Lower leg skin (tissue), 4 donors: ENCODE measurements at places on chromosomes 12 and 14.
A peak's percentile ranks its signal among the peaks of the same experiment; 100 is the strongest.

GRCh38 chr12:112164011-112164660 lies 38.8 kb downstream of the TRAFD1 start:
- no peak for DNase-seq

DNA sequence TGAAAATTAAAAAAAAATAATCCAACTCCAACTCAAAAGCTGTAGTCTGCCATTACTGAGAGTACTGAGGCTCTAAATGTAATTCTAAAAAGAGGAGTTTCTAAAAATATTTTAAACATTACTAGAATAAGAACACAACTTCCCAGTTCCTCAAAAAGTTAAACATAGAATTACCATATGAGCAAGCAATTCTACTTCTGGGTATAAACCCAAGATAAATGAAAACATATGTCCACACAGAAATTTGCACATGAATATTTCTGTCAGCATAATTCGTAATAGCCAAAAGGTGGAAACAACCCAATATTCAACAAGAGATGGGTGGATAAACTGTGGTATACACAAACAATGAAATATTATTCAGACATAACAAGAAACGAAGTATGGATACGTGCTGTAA lies 15.0 kb upstream of the NR2C1 start:
- DNase-seq = no peak

DNA sequence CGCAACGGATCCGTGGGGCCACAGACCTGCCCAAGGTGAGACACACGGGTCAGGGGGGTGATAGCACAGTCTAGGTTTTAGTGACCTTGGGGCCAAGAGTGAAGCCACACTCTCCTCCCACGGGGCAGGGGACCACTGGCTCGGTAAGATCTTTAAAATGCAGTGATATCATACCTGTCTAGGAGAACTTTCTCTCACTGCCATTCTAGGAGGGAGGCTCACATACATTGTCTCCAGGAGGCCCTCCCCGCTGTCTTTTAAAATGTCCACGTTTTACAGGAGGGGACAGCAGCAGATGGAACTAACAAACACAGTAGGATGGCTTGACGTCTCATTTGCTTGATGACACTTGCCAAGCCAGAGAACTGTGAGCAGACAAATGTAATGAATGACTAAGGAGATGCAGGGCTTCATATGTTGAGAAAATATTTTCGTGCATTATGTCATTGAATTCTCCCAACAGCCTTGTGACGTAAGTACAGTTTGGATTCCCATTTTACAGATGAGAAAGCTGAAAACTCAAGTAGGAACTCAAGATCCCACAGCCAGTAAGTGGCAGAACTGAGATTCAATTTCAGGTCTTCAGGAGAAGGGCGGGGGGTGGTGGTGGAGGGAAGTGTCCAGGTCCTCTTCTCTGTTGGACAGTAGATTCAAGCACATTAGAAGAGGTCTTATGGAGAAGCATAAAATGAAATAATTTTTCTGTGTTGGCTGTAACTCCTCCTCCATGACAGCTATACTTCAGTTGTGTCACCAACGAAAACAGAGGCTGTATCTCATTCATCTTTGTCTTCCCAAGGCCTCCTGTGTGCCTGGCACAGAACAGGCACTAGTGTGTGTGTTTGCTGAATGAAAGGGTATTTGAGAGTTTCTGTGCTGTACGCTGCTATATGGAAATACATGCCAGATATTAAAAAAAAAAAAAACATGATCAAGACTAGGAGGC lies 2.1 kb downstream of the VASH1 start:
- peak; percentile 69 for DNase-seq

- DNase-seq = no peak
These were observed 20.3 kb downstream of the DNAL1 start for GRCh38 chr14:73665130-73665529.

DNA sequence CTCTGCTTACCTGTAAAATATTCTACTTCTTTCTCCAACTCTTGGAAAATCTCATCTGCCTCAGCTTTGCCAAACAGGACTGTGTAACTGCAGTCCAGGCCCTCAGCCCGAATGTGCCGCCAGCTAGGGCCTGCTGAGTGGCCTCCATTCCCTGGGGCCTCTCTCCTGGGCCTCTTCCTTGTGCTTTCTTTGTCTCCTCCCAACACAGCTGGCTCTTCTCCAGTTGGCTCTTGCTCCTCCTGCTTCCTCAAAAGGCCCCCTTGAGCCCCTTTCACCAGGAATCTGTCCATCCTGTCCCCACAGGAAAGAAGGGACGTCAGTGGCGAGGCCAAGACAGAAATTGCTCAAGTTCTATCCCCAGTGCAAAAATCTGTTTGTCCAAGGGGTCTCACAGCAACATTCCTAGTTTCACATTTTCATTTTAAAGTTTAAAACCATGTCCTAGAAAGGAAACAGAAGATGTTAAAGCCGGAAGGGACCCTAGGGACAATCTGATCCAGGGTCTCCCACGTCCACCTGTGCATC lies 713 bp downstream of the ALKBH2 start:
- no peak for DNase-seq
